ENCODE measurements at places on chromosomes 13 and 19.

GRCh38 chr13:38697197-38697596, 10.3 kb downstream of the FREM2 start:
- no peak for DNase-seq

- DNase-seq, result no peak
Observed at GRCh38 chr13:113969973-113970611, 3.8 kb downstream of the C13orf46 start.

DNA sequence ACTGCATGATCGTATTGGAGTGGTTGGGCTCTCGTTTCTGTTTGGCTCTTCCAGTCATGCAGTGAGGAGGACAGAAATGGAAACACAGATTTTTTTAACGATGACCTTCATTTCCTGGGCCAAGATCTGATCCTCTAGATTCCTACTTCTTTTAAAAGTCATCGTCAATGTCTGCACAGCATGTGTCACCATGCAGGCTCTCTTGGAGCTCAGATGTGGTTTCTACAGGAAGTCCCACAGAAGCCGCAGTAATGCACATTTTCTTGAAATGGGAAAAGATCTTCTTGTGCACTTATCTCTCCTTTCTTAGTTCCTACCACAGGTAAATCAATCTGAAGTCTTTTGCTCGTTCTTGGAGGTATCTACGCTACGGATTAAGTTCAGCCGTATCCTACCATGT, 626.9 kb downstream of the EFNB2 start:
- no peak for DNase-seq

- no peak for DNase-seq
Observed at GRCh38 chr13:105037110-105037509, 1498.4 kb downstream of the EFNB2 start.

- no peak for DNase-seq
Observed at GRCh38 chr19:14166999-14167575, 30.7 kb upstream of the ASF1B start.

GRCh38 chr13:93709506-93710244, 483.1 kb downstream of the GPC6 start:
- DNase-seq, result no peak

Measured in activated naive CD4-positive, alpha-beta T cell treated with anti-CD3 and anti-CD28 coated beads, Interleukin-2, amount 50 U/mL, for 16 hours (primary cell).